SK-MEL-5 (cell line): ENCODE measurements at places on chromosomes 13 and 19.

DNA sequence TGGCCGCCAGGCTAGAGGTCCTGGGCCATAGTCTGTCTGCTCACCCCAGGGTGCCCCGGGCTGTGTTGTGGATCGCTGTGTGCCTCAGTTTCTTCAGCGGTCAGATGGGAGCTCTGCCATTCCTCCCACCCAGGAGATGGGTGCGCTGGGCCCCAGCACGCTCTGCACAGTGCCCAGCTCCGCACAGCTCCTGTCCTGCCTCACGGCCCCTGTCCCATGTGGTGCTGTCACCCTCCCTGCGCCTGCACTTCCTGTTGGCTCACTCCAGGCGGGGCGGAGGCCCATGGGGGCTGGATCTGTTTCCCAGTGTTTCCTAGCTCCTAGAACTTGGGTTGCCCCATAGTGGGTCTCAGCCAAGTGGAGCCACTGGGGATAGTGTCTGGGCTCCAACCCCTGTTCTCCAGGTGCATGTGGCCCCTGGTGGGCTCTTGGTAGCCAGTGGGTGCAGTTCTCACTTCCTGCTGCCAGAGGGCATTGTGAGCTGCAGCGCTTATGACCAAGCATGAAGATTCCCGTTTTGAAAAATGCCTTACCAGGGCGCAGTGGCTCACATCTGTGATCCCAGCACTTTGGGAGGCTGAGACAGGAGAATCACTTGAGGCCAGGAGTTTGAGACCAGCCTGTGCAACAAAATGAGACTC, 69.8 kb downstream of the KDM4B start:
- peak; percentile 46 for DNase-seq

DNA sequence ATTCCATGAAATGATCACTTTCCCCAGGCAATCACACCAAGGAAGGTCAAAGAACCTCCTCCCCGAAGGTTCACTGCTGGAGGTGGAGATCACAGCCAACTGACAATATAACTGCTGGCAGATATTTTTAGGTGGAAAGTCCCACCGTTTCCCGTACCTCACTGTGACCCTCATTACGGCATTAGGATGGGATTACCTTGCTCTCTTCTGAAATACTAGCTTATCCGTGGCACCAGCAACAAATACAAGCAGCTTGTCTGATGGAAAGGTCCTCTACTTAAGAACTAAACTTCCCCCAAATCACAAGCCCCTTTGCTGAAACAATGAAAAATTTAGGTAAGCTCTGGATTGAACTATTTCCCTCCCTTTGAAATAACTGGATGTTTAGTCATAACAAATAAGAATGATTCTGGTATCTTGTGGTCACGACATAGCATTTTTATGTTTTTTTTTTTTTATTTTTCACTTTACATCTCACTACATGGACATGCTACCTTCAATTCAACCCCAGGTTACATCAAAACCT, 178.9 kb downstream of the COL4A1 start:
- no peak for DNase-seq

- DNase-seq, result no peak
Observed at GRCh38 chr13:99926014-99926731, 45.4 kb downstream of the ZIC5 start.

GRCh38 chr13:34164582-34164981, 346.6 kb downstream of the RFC3 start:
- DNase-seq, result peak; percentile 67

DNA sequence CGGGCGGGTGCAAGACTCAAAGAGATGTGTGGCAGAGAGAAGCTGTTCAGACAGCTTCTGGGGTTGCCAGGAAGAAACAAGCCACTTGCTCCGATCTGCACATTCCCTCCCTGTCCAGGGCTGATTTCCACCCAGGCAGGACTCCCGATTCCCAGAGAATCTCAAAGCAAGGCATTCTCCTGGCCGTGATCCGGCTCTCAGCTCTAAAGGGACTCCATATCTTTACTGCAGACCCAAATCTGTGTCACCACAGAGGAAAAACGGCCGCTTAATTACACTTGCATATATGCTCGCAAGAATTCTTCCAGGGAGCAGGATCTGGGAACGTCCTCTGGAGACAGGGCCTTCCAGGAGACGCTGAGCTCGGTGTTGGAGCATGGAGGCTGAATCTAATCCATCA, 25.7 kb downstream of the GNG7 start:
- no peak for DNase-seq

DNA sequence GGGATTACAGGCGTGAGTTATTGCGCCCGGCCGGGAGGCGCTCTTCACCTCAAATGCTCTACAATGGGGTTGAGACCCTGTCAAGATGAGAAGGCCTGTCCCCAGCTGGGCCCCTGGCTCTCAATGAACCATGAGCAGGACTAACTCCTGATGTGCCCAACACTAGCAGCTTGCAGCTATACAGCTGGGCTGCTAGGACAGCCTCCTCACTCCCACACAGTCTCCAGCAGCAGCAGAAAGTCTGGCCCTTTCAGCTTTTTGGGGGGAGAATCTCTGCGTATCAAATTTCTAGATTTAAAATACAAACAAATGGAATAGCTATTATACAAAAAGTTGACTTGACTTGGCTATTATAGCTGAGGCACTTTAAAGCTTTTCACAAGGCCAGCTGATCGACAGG, 30.2 kb downstream of the TMTC4 start:
- no peak for DNase-seq

GRCh38 chr13:25652764-25653163, 281.0 kb downstream of the ATP8A2 start:
- no peak for DNase-seq

- DNase-seq, result peak; percentile 76
Observed at GRCh38 chr19:39046037-39046821, 13.9 kb upstream of the FBXO27 start.

DNA sequence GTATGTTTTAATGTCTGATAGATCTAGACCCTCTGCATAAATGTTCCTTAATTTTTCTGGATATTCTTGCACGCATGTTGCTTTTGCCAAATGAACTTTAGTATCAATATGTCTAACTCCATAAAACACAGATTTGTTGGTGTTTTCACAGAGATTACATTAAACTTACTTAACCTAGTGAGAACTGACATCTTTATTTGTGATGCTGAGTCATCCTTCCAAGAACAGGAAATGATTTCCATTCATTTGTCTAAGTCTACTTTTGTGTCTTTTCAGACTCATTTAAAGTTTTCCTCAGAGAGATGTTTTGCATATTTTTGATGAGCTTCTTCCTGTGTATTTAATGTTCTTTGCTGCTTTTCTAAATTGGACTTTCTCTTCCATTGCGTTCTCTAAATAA, 184.0 kb downstream of the SLC7A1 start:
- no peak for DNase-seq

DNA sequence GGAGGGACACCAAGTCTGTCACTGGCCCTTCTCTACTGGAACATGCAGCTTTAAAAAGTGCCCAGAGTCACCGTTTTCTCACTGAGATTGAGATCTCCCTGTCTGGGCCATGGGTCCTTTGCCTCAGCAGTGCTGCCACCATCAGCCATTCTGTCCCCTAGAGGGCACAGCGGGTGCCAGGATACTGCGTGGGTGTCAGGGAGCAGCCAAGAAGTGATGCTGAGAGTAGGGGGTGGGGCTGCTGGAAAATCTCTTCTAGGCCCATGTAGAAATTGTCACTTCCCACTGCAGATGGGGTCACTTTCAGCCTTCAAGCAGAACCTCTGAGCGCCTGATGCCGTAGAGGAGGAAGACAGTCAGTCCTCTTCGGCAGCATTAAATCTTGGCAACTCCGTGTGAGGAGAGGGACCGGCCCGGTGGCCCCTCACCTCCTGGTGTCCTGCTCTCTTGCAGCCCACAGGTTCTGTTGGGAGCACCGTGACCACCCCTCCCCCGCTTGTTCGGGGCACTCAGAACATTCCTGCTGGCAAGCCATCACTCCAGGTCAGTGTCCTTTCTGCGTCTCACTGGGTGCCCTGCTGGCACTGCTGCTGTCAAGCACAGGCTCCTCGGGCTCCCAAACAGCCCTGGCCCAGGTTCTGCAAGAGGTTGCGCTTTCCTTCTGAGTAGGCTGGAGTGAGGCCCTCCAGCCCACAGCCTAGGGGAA, 21.4 kb downstream of the TSSK6 start:
- no peak for DNase-seq

GRCh38 chr19:5264453-5264852, 76.2 kb downstream of the PTPRS start:
- DNase-seq, result no peak

DNA sequence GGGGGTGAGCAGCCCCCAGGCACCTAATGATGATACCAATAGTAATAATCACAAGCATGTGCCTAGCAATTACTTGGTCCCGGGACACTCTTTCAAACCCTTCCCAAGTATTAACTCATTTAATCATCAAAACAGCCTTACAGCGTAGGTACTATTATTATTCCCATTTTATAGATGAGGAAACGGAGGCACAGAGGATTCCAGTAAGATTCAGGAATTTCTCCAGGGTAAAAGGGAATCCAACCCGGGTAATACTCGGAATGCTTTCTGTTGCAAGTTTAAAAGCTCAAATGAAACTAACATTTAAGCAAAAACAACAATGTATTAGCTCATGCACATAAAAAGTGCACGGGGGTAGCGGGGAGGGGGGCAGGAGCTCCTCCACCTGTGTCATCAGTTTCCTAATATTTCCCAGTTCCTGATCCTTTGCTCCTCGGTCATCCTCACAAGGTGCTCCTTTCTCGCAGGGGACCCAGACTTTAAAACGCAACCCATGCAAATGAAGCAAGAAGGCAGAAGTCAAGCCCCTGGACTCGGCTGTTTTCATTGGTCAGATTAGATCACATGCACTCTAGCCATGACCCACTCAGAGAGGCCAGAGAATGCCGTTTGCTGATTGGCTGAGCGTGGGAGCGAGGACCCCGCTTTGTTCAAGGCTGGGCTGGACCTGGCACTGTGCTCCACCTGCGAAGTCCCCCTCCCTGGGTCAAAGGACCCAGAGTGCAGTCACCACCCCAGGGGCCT, 38.3 kb upstream of the C19orf12 start:
- peak; percentile 8 for DNase-seq

GRCh38 chr19:5145521-5146511, 176.9 kb downstream of the KDM4B start:
- no peak for DNase-seq

DNA sequence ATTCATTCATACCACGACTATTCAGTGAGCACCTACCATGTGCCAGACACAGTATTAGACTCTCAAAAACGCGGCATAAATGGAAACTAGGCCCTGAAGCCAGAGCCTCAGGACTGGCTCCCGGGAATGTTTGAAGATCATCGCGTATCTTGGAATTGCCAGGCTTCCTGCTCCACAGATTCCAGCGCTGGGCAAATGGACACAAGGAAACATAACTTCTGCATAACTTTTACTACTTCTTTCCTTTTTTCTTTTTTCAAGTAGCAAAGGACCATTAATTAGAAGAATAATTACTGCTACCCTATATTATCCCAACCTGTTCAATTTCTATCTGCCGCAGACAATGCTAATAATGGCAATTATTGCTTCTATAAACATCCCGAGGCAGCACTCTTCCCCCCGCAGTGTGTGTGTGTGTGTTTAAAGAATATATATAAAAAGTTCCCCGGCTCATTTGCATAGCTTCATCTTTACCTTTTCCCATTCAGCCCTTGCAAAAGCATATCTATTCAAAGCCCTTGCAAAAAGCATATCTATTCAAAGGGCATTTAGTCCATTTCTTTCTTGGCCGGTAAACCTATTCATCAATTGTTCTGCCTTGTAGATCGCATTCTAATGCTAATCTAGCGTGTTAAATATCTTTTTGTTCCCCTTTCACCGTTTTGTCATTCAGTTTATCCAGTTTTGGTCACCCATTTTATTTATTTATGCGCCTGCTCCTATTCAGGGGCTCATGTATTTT, 6.1 kb downstream of the SOX21 start:
- no peak for DNase-seq

DNA sequence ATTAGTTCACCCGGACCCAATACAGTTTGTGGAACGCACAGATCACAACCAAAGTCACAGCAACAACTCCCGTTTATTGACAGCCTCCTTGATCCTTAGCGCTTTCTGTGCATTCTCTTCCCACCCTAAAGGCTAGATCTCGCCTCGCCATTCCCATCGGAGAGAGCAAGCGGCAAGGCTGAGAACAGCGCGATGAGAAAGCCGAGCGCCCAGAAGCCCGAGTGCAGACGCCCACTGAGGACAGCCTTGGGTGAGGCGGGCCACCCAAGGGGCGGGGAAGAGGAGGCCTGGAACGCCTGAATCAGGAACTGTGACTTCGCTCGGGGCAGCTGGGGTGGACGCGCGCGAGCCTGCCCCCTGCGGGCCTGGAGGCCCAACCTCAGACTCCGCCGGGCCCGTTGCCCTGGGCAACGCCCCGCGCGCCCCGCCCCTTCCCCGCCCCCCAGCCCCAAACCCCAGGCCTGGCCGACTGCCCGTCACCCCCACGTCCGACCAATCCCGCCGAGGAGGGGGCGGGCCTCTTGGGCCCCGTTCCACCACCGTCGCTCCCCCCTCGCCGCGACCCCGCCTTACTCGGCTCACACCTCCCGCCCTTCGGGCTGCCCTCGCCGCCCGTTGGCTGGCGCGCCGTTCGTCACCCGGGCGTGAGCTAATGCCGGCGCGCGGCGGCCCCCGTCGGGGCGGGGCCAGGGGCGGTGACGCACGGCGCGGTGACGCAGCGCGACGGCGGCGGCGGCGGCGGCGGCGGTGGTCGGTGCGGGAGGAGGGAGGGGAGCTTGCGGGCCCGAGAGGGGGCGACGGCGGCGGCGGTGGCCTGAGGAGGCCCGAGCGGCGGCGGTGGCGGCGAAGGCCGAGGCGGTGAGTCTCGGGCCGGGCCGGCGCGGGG, at the start of gene SAMD4B:
Gene SAMD4B, plus strand, starts transcription at position 703 of the 886 bp plus-strand sequence. CDS start 14,473 bp downstream, outside the sequence.
- DNase-seq, result peak; percentile 96

DNA sequence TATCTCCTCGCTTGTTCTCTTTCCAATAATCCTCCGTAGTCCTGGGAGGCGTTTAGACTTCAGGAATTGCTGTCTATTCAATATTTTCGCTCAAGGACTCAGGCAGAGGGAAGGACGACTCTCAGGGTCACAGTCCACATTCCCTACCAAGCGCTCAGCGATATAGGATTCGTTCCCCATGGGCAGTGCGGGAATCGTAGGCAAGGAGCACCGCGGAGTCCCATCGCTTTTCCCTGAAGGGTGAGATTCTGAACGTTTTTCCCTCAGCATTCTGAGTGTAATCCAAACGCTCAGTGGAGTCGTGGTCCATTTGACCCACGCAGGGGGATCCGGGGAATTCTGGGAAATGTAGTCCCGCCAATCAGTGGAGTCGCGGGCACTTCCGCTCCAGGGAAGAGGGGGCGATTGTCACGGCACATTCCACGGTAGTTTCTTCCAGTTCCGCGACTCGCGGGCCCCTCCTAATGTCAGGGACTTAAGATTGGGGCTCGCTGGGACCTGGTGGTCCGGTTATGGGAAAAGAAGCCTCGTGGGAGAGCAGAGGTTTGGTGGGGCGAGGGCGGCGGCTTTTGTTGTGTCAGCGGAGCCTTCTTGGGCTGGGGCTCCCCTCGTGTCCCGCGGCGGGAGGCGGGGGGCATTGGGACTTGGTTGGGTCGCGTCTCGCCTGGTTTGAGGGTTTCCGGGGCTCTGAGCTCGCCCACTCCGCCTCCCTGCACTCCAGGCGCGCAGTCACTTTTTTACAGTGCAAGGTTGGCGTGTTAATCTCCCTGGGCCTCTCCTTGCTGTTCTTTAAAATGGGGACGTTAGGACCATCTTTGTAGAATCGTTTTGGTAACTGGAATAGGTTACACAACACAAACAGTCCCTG, at the start of gene ZNF234:
Gene ZNF234, plus strand, starts transcription at position 364 of the 868 bp plus-strand sequence. CDS start 3,079 bp downstream, outside the sequence.
- peak; percentile 73 for DNase-seq
